ENCODE measurements at places on chromosomes 7 and 10.

DNA sequence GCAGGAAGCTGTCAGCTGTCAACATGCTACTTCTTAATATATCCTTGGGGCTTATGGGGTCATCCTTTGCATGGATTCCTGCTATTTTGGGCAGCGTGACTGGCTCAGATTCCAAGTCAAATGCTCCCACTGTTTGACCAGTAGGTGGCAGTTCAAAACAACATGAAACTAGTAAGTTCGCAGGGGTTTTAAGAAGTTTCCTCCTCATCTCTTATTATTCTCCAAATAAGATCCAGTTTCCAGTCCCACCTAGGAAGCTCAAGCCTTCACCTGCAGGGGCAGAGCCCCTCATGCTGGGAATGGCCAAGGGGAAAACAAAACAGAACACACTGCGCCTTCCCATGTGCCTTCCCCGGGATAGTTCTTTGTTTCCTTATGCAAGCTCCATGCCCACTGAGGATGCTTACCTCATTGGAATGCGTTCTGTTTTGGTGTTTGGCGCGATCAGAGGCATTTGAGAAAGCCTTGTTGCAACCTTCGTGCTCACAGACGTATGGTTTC is 259.8 kb downstream of the GLI3 start:
- peak; percentile 44 for DNase-seq

- DNase-seq, result no peak
These were observed 86.0 kb upstream of the ARID5B start for GRCh38 chr10:61815496-61815895.

DNA sequence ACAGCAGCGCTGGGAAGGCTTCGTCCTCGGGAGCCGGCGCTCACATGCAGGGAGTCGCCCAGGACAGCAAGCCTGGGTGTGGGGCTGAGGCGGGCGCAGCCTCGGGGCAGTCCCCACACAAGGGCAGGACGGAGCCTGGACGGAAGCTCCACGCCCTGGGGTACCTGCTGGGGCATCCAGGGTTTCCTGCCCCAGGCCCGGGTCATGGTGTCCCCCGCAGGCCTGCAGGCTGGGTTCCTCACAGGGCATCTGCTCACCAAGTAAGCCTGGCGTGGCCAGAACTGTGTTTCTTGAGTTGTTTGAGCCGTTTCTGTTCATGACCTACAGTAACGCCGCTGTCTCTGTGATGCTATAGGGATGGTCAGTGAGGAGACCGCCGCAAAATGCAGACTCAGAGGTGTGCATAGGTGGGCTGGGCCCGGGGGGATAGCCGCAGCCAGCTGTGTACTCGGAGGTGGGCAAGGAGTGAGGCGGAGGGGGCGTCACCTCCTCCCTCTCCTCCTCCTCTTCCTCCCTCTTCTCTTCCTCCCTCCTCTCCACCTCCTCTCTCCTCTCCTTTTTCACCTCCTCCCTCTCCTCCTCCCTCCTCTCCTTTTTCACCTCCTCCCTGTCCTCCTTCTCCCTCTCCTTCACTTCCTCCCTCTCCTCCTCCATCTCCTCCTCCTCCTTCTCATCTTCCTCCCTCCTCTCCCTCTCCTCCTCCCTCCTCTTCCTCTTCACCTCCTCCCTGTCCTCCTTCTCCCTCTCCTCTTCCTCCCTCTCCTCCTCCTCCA is 438.9 kb downstream of the DNAJB6 start:
- no peak for DNase-seq

DNA sequence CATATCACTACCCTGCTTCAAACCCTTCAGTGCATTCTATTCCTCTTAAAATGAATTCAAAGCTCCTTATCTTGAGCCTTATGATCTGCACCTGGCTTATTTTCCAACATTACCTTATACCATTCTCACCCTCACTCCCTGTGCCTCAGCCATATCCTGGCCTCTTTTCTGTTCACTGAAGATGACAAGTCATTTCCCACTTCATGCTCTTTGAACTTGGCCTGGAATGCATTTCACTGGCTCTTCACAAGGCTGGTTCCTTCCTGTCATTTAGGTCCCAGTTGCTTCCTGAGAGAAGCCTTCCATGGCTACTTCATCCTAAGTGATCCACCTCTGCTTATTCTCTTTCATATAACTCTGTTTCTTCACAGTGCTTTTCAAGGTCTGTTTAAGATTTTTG is 3.2 kb upstream of the LIPF start:
- no peak for DNase-seq

DNA sequence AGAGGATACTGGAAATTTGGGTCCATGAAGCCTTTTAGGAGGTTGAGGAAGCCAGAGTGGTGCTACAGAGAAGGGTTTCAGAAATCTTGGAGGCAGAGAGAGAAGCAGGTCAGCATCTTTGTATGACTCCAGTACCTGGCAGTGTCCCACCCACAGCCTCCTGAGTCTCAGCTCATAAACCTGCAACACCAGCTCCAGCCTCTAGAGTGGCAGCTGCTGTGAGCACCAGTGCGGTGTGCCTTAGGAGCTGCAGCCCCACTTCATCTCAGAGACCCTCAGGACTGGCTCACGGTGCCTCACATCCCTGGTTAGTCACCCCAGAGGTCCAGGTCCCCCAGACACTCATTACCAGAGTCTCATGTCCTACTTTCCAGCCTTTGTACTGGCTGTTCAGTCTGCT is 84.8 kb upstream of the PRKAR2B start:
- peak; percentile 45 for DNase-seq

GRCh38 chr10:48776528-48776927 is 91.9 kb downstream of the WDFY4 start:
- DNase-seq, result peak; percentile 32

GRCh38 chr10:133422807-133423771 is 1.3 kb downstream of the SPRN start:
- DNase-seq, result peak; percentile 39

DNA sequence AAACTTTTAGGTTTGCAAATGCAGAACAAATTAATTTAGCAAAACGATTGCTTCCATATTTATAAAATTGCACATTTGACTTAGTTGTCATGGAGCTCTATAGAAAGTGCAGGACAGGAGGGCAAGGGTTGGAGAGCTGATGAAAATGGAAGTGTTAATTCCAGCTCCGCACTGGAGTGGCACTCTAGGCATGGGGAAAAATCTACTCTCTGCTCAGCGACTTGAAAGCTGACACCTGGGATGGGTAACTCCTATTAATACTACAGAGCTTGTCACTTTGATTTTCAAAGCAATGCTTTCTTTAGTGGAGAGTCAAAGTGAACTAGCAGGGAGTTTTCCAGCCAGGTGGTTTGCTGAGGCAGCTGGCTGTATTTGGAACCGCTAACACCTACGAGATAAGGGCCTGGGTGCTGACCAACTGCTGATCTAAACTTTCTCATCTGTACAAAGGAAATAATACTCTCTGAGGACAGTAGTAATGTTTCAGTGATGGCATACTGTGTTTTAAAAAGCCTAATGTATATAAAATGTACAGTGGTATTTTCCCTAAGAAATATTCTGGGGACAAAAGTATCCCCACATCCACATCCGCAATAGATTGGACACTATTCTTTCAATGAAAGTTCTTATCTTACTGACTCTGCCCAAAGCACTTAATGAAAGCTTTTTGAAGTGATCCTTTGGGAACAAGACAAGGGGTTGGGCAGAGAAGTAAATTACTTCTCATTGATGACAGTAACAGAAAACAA is 444.3 kb downstream of the GPAM start:
- DNase-seq, result no peak

GRCh38 chr10:98684019-98684899 is 237.5 kb upstream of the HPS1 start:
- no peak for DNase-seq

GRCh38 chr10:97684866-97685394 is 2.1 kb downstream of the AVPI1 start:
- no peak for DNase-seq

GRCh38 chr10:79938728-79939406 is 10.0 kb downstream of the SFTPD start:
- DNase-seq, result no peak
